ENCODE measurements at places on chromosomes 12 and 14. TPM values are rescaled to one million over a fixed set of nuclear protein-coding genes. Genes with fewer than 3 reads are reported as not detected.

DNA sequence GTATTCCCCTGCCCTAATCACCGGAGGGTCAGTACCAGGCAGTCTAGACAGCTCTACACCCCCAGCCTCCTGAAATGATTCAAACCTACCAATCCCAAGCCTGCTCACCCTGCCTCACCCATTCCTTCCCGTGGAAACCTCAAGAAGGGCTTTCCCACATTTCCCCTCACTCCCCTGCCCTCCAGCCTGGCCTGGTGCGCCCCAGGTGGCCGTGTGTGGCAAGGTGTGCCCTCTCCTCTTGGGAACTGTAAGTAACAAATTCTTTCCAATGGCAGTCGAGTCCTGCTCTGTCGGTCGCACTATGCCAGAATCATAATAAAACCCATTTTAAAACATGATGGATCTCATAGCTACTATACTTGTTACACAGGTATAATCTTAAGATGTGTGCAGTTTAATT, 13.9 kb upstream of the DEGS2 start:
- no peak overlapping the region for H3K27ac ChIP-seq
- no peak for DNase-seq
- no peak overlapping the region for H3K4me3 ChIP-seq
- H3K4me1 ChIP-seq = peaks cover 16% of the 10 kb centered on the region

Gene NTN4
- total RNA-seq = 0.13 TPM

- no peak overlapping the region for H3K27ac ChIP-seq
- DNase-seq = no peak
- peaks cover 90% of the 10 kb centered on the region for H3K36me3 ChIP-seq
- no peaks in the 10 kb centered on the region for H3K27me3 ChIP-seq
Measured at GRCh38 chr12:49051777-49052438, 8.7 kb downstream of the KMT2D start.

- DNase-seq = peak; percentile 35
- H3K4me1 ChIP-seq = no peaks in the 10 kb centered on the region
- no peaks in the 10 kb centered on the region for H3K36me3 ChIP-seq
- H3K4me3 ChIP-seq = no peak overlapping the region
- H3K27me3 ChIP-seq = no peaks in the 10 kb centered on the region
- H3K27ac ChIP-seq = no peak overlapping the region
Measured at GRCh38 chr14:67738740-67739504, 37.2 kb downstream of the RDH12 start.

DNA sequence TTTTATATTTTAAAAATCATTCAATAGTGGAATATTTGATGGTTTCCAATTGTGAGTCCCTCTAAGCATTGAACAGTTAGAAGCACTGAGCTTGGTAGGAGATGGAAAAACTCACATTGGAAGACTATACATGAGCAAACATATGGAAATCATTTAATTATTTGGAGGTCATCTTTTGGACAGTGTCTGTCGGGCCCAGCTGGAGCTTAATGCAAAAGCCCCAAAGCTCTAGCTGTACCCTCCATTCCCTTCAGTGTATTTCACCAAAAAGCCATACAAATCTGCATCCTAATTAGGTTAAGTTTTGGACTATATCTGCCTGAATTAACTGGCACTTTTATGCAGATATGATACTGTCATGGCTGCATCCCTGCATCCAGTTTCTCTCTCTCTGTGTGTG, 365.7 kb downstream of the FLRT2 start:
- no peaks in the 10 kb centered on the region for H3K4me1 ChIP-seq
- H3K27me3 ChIP-seq = no peaks in the 10 kb centered on the region
- no peak overlapping the region for H3K27ac ChIP-seq
- no peak for DNase-seq

- no peaks in the 10 kb centered on the region for H3K36me3 ChIP-seq
- no peaks in the 10 kb centered on the region for H3K4me1 ChIP-seq
- H3K27ac ChIP-seq = no peak overlapping the region
- DNase-seq = no peak
Measured at GRCh38 chr14:33408291-33408690, 469.6 kb downstream of the NPAS3 start.

DNA sequence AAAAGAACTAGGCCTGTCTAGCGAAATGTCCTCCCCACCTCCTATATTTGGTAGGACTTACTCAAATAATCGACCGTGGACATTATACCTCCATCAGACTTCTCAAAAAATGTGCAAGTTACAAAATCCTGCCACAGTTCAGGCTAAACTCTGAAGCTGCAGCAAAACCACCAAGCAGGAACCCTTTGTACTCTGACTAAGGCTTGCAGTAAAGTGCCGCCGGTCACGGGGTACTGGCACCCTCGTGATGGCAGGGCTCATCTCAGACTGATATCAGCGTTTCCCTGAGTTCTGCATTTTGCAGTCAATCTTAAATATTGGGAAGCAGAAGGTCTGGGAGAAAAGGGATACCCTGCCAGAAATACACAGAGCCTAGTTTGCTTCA, 17.1 kb downstream of the SLC11A2 start:
- no peak for DNase-seq
- no peak overlapping the region for H3K4me3 ChIP-seq
- peaks cover 13% of the 10 kb centered on the region for H3K4me1 ChIP-seq
- H3K27me3 ChIP-seq = no peaks in the 10 kb centered on the region
- no peak overlapping the region for H3K27ac ChIP-seq

- peaks cover 13% of the 10 kb centered on the region for H3K4me1 ChIP-seq
- no peaks in the 10 kb centered on the region for H3K36me3 ChIP-seq
- no peak overlapping the region for H3K4me3 ChIP-seq
- DNase-seq = no peak
- H3K27ac ChIP-seq = no peak overlapping the region
- H3K27me3 ChIP-seq = no peaks in the 10 kb centered on the region
Measured at GRCh38 chr12:129662234-129662633, 241.6 kb downstream of the TMEM132D start.

Gene CHMP4A
- total RNA-seq = 25.7 TPM

Gene HHIPL1
- total RNA-seq = not detected

Gene CLEC4D
- total RNA-seq = not detected

DNA sequence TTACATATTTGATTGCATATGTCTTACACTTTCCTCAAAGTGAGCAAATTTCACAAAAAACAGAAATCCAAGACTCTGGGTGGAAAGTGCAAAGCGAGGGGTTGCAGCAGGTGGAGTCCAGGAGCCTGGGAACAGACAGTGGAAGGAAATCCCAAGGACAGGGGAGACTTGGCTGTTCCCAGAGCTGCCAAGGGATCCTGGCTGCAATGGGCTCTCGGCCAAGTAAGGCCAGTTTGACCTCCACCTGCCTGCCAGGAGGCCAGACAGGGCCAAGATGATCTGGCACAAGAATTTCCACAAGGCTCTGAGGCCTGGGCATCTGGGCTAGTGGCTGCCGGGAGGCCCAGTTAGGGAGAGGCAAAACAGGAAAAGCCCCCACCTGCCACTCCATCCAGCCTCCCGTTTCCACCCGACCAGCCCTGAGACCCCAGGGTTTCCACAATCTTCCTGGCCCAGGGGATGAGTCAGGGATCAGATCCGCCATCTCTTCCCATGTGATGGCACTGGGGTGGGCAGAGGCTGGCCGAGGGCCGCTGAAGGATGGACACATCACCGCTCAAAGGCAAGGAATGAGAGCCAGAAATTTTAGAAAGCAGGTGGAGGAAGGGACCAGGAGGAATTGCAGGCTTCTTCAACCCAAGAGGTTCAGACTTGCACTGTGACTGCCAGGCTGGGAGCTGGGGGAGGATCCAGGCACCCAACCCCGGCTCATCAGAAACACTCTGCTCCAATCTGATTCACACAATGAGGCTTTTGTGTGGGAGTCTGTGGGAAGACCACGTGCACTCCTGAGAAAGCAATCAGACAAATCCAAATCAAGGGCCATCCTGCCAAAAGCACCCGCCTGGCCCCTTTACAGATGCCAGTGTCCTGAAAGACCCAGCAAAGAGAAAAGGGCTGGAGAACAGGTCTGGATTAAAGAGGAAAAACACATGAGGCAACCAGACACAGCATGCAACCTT, 16.3 kb downstream of the SCARB1 start:
- DNase-seq = no peak
- no peaks in the 10 kb centered on the region for H3K4me1 ChIP-seq
- H3K27me3 ChIP-seq = no peaks in the 10 kb centered on the region
- H3K27ac ChIP-seq = no peak overlapping the region
- H3K4me3 ChIP-seq = no peak overlapping the region
- H3K36me3 ChIP-seq = peaks cover 77% of the 10 kb centered on the region

GRCh38 chr12:40691913-40692764, at the start of gene CNTN1:
Gene CNTN1, plus strand, starts transcription at chr12:40692439.
- DNase-seq = peak; percentile 20
- H3K4me1 ChIP-seq = no peaks in the 10 kb centered on the region
- no peak within 1 kb of the TSS for H3K27ac ChIP-seq
- no peaks in the 10 kb centered on the region for H3K27me3 ChIP-seq

DNA sequence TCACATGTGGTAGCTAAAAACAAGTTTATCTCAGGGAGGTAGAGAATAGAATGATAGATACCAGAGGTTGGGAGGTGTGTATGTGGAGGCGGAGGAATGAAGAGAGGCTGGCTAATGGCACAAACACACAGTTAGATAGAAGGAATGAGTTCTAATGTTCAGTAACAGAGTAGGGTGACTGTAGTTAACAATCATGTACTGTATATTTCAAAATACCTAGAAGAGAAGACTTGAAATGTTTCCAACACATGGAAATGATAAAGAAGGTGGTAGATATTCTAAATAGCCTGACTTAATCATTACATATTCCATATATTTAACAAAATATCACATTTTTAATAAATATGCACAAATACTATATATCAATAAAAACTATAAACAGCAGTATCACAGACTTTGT, 8.9 kb upstream of the IFNG-AS1 start:
- no peaks in the 10 kb centered on the region for H3K36me3 ChIP-seq
- no peak overlapping the region for H3K27ac ChIP-seq
- H3K27me3 ChIP-seq = no peaks in the 10 kb centered on the region
- H3K4me1 ChIP-seq = no peaks in the 10 kb centered on the region
- no peak for DNase-seq

GRCh38 chr12:10069976-10070375, 28.8 kb downstream of the CLEC1A start:
- no peak for DNase-seq
- no peaks in the 10 kb centered on the region for H3K27me3 ChIP-seq
- no peaks in the 10 kb centered on the region for H3K36me3 ChIP-seq
- no peaks in the 10 kb centered on the region for H3K4me1 ChIP-seq

Gene AKAP5
- 0.40 TPM for total RNA-seq
